ENCODE measurements at places on chromosomes 6 and 20.

DNA sequence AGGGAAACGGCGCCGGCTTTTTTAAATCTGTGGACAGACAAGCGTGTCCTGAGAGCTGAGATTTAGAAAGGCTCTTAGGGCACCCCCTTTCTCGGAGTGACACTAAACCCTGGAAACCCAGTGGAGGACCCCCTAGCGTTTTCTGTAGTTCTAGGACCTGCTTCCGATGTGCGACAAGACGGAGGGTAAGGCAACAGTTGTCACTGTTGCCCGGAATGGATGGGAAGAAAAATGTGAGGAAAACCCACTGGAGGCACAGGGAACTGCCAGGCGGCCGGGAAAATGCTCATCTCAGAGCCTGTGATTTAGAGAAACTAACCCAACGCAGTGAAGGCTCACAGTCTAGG, 551 bp upstream of the ATP5F1E start:
- DNase-seq: no peak

GRCh38 chr6:25637211-25637610, 14.8 kb upstream of the SCGN start:
- no peak for DNase-seq

- DNase-seq: no peak
Measured at GRCh38 chr20:48332555-48332954, 495.2 kb downstream of the PREX1 start.

- no peak for DNase-seq
Measured at GRCh38 chr6:168559574-168560098, 118.7 kb downstream of the SMOC2 start.

DNA sequence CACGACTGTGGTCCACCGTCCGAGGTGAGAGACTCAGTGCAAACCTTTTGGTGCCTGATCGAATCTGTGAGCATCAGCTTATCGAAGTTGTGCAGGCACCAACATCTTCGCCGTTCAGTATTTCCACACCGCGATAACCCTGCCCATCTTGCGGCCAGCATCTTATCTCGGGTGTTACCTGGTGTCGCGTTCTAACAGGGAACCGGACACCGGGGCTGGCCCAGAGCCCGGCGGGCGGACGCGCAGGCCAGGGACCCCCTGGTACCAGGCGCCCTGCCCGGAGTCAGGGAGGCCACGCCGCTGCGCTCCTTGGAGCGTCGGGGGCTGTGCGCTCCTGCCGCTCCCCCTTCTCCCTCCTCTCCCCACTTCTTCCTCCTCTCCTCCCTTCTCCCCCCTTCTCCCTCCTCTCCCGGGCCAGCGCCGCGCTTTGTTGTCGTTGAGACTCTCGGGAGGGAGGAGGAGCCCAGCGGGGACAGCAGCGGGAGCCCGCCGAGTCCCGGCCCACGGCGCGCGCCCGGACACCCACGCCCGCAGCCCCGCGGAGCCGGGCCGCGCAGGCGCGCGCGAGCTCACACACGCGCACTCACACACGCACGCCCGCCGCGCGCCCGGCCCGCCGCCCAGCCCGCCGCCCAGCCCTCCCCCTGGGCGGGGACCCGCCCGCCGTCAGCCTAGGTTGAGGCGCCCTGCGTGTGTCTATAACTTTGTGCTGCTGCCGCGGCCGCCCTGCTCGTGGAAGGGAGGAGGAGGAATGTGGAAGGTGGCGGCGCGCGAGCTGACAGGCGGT, 1.4 kb upstream of the FOXO3 start:
- DNase-seq: peak; percentile 44

DNA sequence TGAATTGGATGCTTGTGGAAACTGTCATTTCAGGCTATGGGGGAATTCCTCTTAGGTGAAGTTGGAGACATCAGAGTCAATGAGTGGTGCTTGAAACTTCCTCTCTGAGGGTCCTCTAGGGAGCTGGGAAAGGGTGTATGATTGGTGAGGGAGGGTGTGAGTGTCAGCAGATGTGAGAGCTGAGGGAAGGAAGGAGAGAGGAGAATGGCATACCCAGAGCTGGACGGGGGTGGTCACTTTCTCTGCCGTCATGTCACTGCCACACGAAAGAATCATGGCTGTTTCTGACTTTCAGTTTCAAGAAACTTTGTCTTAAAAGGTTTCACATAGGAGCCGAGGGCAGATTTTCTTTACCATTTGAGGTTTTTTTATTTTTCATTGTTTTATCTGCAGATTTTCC, 50.3 kb downstream of the DEK start:
- DNase-seq: no peak

GRCh38 chr6:38215651-38216311, 396.3 kb downstream of the ZFAND3 start:
- DNase-seq: no peak

DNA sequence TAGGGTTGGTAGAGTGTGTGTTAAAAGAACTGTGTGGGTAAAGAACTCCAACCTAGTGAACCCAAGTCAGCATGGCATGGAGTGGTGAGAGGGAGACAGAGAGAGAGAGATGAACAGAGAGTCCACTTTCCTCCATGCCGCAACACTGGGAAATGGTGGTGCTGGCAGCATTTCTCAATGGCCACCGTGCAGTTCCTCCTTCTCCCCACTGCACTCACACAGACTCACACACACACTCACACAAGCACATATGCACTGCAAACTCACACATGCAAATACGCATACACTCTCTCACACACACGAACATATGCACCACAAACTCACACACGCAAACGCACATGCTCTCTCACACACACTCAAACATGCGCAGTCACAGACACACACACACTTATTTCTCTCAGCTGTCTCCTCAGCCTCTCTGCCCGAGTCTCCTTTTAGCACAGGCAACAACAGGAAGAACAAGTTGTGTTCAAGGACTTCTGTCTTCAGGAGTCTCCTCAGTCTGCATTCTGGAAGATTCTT, 66.5 kb upstream of the LY86 start:
- no peak for DNase-seq
